ENCODE measurements at places on chromosomes 5 and 9.

DNA sequence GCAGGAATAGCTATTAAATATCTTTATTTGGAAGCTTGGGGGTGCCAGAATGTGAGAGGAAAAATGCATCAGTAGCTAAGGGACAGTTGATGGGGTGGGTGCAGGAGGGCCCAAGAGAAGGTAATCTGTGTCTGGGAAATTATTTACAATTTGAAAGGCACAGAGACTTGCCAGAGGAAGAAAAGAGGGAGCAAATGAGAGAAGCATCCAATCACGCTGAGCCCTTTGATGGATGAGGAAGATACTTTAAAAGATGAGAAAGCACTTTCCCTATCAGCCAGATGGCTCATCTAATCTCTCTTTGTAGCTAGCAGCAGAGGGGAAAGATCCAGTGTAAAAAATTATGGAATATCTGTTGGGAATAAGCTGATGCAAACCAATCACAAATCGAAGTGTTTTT, 57.0 kb upstream of the ABCA1 start:
- DNase-seq: no peak

- DNase-seq: no peak
Observed at GRCh38 chr9:93894691-93895079, 60.5 kb downstream of the BARX1 start.

GRCh38 chr5:135488727-135489465, 36.7 kb upstream of the TIFAB start:
- DNase-seq: no peak

DNA sequence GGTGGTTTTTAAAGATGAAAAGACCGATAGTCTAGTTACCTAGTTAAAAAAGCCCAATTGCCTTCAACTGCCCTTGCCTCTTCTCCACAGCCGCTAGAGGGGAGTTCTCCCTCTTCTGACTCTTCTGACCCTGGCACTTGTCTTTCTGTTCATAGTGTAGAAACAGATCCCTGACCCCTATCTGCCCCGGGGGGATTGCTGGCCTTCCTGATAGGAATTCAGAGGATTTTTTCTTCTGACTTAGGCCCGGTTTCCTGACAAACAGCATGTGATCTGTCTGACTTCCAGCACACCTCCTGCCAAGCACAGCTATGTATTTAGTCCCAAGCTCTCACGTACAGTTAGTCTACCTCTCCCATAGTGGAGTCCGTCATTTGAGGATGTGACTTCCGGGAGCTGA, 5.0 kb upstream of the TMEM268 start:
- no peak for DNase-seq
